ENCODE measurements at places on chromosomes 2 and 18.

GRCh38 chr2:238595750-238596570 lies 169.2 kb downstream of the ASB1 start:
- H3K36me3 ChIP-seq, result no peaks in the 10 kb centered on the region
- no peaks in the 10 kb centered on the region for H3K27me3 ChIP-seq
- no peak overlapping the region for H3K4me3 ChIP-seq
- H3K27ac ChIP-seq, result peak overlapping the region; percentile 60
- DNase-seq, result no peak

GRCh38 chr18:26466026-26466425 lies 82.3 kb downstream of the KCTD1 start:
- DNase-seq, result no peak
- H3K36me3 ChIP-seq, result no peaks in the 10 kb centered on the region
- no peaks in the 10 kb centered on the region for H3K27me3 ChIP-seq
- H3K4me1 ChIP-seq, result no peaks in the 10 kb centered on the region
- H3K27ac ChIP-seq, result no peak overlapping the region

- no peaks in the 10 kb centered on the region for H3K27me3 ChIP-seq
- DNase-seq, result no peak
- H3K27ac ChIP-seq, result no peak overlapping the region
- H3K4me1 ChIP-seq, result no peaks in the 10 kb centered on the region
- no peak overlapping the region for H3K4me3 ChIP-seq
Measured at GRCh38 chr2:50727636-50728339, 304.1 kb downstream of the NRXN1 start.

DNA sequence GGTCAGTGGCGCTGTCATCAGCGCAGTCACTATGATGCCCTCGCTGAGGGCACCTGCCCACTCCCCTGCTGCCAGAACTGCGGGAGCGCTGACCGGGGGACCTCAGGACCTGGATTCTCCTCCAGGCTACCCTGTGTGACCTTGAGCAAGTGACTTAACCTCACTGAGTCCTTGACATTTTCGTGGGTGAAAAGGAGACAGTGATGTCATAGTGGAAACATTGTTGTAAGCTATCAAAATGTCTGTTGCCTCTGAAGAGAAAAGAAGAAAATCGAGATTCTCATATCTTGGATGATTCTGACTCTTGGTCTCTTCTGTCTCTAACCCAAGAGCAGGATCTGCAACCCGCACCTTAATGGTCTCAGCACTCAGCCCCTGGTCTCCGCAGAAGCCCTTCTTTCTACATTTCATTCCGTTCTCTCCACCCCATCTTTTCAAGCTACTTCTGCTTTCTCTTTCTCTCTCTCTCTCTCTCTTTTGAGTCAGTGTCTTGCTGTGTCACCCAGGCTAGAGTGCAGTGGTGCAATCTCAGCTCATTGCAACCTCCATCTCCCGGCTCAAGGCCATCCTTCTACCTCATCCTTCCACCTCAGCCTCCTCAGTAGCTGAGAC lies 978 bp upstream of the TUBA4A start:
- no peak overlapping the region for H3K27ac ChIP-seq
- DNase-seq, result no peak
- H3K4me1 ChIP-seq, result peaks cover 33% of the 10 kb centered on the region
- H3K4me3 ChIP-seq, result peak overlapping the region; percentile 37
- H3K36me3 ChIP-seq, result no peaks in the 10 kb centered on the region

GRCh38 chr18:62792016-62792415 lies 76.7 kb downstream of the PHLPP1 start:
- H3K27ac ChIP-seq, result no peak overlapping the region
- H3K27me3 ChIP-seq, result no peaks in the 10 kb centered on the region
- H3K4me3 ChIP-seq, result no peak overlapping the region
- no peak for DNase-seq
- peaks cover 19% of the 10 kb centered on the region for H3K4me1 ChIP-seq

- no peaks in the 10 kb centered on the region for H3K36me3 ChIP-seq
- peaks cover 10% of the 10 kb centered on the region for H3K4me1 ChIP-seq
- H3K27me3 ChIP-seq, result peaks cover 3% of the 10 kb centered on the region
- H3K27ac ChIP-seq, result no peak overlapping the region
- no peak overlapping the region for H3K4me3 ChIP-seq
- DNase-seq, result no peak
Measured at GRCh38 chr18:8603663-8604520, 5.3 kb upstream of the RAB12 start.

- H3K27me3 ChIP-seq, result no peaks in the 10 kb centered on the region
- no peak overlapping the region for H3K4me3 ChIP-seq
- no peaks in the 10 kb centered on the region for H3K36me3 ChIP-seq
- no peak for DNase-seq
- H3K27ac ChIP-seq, result no peak overlapping the region
Measured at GRCh38 chr2:165700531-165700930, 93.5 kb downstream of the GALNT3 start.

- peak overlapping the region; percentile 97 for H3K27ac ChIP-seq
- H3K4me1 ChIP-seq, result peaks cover 5% of the 10 kb centered on the region
- H3K36me3 ChIP-seq, result peaks cover 4% of the 10 kb centered on the region
- DNase-seq, result no peak
- peak overlapping the region; percentile 94 for H3K4me3 ChIP-seq
Measured at GRCh38 chr2:201642086-201642578, 1.2 kb downstream of the TMEM237 start.

DNA sequence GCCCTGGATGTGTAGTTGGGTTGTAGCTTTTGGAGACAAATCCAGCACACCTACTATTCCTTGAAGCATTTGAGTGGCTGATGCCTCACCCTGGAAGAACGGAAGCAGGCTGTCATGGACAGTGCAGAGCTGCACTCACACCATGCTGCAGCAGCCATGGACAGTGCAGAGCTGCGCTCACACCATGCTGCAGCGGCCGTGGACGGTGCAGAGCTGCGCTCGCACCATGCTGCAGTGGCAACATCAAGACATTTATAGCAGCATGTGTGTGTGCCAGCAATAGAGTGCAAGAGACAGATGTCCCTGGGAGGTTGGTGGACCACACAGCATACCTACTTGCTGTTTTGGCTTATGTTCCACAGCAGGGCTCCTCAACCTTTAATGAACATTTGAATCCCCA lies 30.6 kb downstream of the GNAL start:
- DNase-seq, result no peak
- no peak overlapping the region for H3K4me3 ChIP-seq
- H3K36me3 ChIP-seq, result no peaks in the 10 kb centered on the region
- H3K27me3 ChIP-seq, result no peaks in the 10 kb centered on the region

GRCh38 chr2:172735582-172736423 lies at the start of gene RAPGEF4:
TSS of gene RAPGEF4 (plus strand) at chr2:172735845. CDS start at chr2:172735984, 139 bp downstream.
- DNase-seq, result peak; percentile 47
- H3K4me1 ChIP-seq, result no peaks in the 10 kb centered on the region
- peaks cover 48% of the 10 kb centered on the region for H3K27me3 ChIP-seq
- H3K36me3 ChIP-seq, result no peaks in the 10 kb centered on the region
- no peak within 1 kb of the TSS for H3K27ac ChIP-seq
- peak within 1 kb of the TSS; percentile 61 for H3K4me3 ChIP-seq

DNA sequence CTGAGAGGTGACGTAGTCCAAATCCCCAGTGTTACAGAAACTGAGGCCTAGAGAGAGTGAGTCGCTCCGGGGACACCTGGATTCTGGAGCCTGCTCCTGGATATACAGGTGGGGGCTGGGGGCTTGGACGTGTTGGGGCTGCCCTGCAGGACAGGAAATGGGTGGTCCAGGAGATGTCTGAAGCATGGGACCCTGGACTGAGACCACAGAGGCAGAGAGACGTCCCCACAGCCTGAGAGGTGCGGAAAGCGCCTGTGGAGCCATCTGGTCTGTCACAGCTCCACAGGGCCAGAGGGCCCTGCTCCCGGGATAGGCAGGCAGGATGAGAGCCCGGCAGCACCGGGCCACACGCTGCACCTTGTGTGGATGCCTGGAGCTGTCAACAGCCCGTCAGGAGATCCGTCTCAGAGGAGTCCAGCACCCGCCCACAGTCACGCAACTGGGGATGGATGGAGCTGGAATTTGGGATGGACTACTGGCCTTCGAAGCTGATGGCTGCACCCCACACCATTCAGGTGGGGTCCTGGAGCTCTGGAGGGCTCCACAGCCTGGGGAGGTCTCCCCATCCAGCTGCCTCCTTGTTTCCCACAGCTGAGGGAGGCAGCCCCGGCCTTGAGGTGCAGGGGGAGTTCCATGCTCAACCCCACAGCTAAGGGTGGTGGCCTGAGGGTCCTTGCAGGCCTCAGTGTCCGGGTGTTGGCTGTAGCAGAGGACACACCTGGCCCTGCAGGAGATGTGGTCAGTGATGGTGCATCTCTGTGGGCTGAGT lies 303.0 kb downstream of the NDUFA10 start:
- no peaks in the 10 kb centered on the region for H3K36me3 ChIP-seq
- H3K27ac ChIP-seq, result no peak overlapping the region
- peaks cover 4% of the 10 kb centered on the region for H3K4me1 ChIP-seq
- DNase-seq, result no peak
- H3K4me3 ChIP-seq, result no peak overlapping the region
- H3K27me3 ChIP-seq, result no peaks in the 10 kb centered on the region

GRCh38 chr2:18487106-18487913 lies 73.1 kb downstream of the RDH14 start:
- H3K27ac ChIP-seq, result no peak overlapping the region
- H3K4me1 ChIP-seq, result peaks cover 2% of the 10 kb centered on the region
- no peaks in the 10 kb centered on the region for H3K27me3 ChIP-seq

GRCh38 chr2:200617156-200618053 lies 31.6 kb downstream of the AOX1 start:
- H3K27me3 ChIP-seq, result no peaks in the 10 kb centered on the region
- H3K27ac ChIP-seq, result no peak overlapping the region
- no peak overlapping the region for H3K4me3 ChIP-seq
- no peak for DNase-seq

DNA sequence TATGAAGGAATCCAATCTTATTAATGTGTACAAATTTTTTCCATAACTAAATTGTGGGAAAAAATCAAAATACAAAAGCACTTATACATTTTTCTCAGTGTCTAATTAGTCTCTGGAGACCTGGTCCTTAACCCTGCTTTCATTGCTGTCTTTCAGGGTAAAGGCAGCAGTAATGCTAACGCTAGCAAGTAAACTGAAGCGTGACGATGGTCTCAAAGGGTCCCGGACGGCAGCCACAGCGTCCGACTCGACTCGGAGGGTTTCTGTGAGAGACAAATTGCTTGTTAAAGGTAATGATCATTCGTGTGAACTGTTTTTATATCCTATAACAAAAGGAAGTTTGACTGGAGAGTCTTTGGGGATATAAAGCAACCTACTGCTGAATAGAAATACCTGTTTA lies 6.1 kb downstream of the UBE2F start:
- no peak overlapping the region for H3K27ac ChIP-seq
- H3K4me1 ChIP-seq, result peaks cover 10% of the 10 kb centered on the region
- H3K4me3 ChIP-seq, result no peak overlapping the region

GRCh38 chr2:80643598-80643997 lies 339.0 kb upstream of the LRRTM1 start:
- H3K4me1 ChIP-seq, result no peaks in the 10 kb centered on the region
- H3K27me3 ChIP-seq, result no peaks in the 10 kb centered on the region
- no peak overlapping the region for H3K4me3 ChIP-seq
- no peak for DNase-seq

DNA sequence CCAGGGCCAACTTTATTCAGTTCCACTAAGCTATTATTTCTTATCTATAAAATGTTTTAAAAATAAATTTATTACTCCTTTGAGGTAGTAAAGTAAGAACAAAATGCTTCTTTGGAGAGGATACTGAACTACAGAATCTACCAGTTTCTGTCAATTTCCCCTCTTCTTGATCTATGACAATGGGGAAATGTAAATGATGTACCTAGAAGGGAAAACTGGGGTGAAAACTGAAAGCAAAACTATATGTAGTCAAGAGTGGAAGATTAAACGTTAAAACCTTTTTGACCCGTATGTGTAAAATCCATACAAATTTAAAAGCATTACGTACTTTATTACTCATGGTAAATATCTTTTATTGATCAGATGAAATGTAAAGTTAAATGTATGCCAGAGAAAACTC lies 1287.8 kb upstream of the TMEFF2 start:
- H3K4me3 ChIP-seq, result no peak overlapping the region
- DNase-seq, result no peak
- H3K36me3 ChIP-seq, result no peaks in the 10 kb centered on the region
- no peaks in the 10 kb centered on the region for H3K4me1 ChIP-seq
- no peaks in the 10 kb centered on the region for H3K27me3 ChIP-seq

GRCh38 chr2:3051266-3051665 lies 326.4 kb downstream of the EIPR1 start:
- H3K27ac ChIP-seq, result no peak overlapping the region
- DNase-seq, result no peak
- H3K4me3 ChIP-seq, result no peak overlapping the region
- H3K27me3 ChIP-seq, result no peaks in the 10 kb centered on the region
- no peaks in the 10 kb centered on the region for H3K36me3 ChIP-seq

- no peaks in the 10 kb centered on the region for H3K4me1 ChIP-seq
- no peak overlapping the region for H3K4me3 ChIP-seq
- no peak for DNase-seq
- no peaks in the 10 kb centered on the region for H3K36me3 ChIP-seq
Measured at GRCh38 chr2:159201360-159202063, 85.0 kb downstream of the WDSUB1 start.

DNA sequence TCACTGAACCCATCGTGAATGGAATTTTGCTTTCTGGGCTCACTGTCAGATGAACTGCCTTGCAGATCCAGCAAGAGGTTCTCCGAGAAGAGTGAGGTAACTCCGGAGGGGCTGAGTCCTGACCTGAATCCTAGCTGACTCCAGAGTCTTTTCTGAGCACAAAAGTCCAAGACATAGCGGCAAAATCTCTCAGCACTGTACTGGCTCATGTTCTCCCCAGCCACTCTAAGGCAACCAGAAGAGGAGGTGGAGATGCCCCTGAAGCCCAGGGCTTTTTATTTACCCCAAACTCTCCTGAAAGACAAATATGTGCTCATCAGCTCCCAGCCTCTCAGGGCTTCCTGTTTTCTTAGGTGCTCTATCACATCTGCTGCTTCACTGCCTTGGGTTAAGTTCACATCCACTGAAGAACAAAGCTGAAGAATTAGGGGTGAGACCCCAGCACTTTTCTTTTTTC lies 221.8 kb downstream of the MREG start:
- H3K4me3 ChIP-seq, result no peak overlapping the region
- no peaks in the 10 kb centered on the region for H3K27me3 ChIP-seq
- peak overlapping the region; percentile 32 for H3K27ac ChIP-seq
- H3K36me3 ChIP-seq, result no peaks in the 10 kb centered on the region
- H3K4me1 ChIP-seq, result peaks cover 23% of the 10 kb centered on the region
- no peak for DNase-seq

GRCh38 chr2:17756668-17757067 lies 2.7 kb downstream of the GEN1 start:
- no peaks in the 10 kb centered on the region for H3K36me3 ChIP-seq
- no peak overlapping the region for H3K4me3 ChIP-seq
- H3K27ac ChIP-seq, result no peak overlapping the region
- H3K27me3 ChIP-seq, result no peaks in the 10 kb centered on the region
- no peak for DNase-seq

DNA sequence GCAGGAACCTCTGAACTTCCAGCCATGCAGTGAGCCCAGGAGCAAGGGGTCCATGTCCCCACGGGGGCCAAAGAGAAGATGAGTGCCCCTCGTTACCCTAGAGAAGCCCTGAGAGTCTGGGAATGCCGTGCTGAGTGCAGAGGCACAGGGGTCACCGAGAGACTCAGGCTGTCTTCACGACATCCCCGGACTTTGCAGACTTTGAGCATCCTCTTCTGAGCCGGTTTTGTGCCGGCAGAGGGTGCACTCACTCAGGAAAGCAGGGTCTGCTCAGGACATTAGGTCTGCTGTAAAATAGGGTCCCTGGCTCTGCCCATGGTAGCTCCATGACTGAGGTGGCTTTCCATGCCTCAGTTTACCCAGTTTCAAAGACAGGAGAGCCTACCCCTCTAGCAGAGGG lies 71.0 kb downstream of the GALNT14 start:
- no peak for DNase-seq
- no peaks in the 10 kb centered on the region for H3K4me1 ChIP-seq

- no peak overlapping the region for H3K4me3 ChIP-seq
- no peaks in the 10 kb centered on the region for H3K36me3 ChIP-seq
- no peaks in the 10 kb centered on the region for H3K27me3 ChIP-seq
- no peak overlapping the region for H3K27ac ChIP-seq
- DNase-seq, result no peak
- H3K4me1 ChIP-seq, result no peaks in the 10 kb centered on the region
Measured at GRCh38 chr2:51231071-51231470, 199.1 kb upstream of the NRXN1 start.

Data from hepatocyte (in vitro differentiated cells).